ENCODE measurements at places on chromosomes 3 and 15.

DNA sequence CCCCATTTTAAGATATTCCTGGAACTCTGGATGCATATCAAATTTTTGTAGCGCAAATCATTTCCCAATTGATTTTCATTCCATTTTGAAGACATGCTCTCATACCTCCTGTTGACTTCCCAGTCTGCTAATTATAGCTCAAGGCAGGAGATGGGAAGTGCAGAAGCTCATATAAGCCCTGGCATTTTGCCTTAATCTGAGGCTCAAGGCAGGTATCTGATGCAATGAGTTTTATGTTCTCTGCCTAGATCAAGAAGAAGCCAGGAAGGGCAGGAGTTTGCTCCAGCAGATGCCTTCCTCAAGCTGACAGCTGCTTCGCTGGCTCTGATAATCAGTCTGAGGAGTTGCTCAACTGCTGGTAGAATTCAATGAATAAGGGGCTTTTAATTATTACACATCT lies 65.6 kb upstream of the NEDD4 start:
- no peak for DNase-seq

GRCh38 chr3:128127236-128127635 lies 3.6 kb upstream of the RUVBL1 start:
- no peak for DNase-seq

- no peak for DNase-seq
These were observed 29.6 kb downstream of the CX3CR1 start for GRCh38 chr3:39250116-39250747.

GRCh38 chr3:101847328-101847727 lies 2.0 kb upstream of the NFKBIZ start:
- DNase-seq: no peak

DNA sequence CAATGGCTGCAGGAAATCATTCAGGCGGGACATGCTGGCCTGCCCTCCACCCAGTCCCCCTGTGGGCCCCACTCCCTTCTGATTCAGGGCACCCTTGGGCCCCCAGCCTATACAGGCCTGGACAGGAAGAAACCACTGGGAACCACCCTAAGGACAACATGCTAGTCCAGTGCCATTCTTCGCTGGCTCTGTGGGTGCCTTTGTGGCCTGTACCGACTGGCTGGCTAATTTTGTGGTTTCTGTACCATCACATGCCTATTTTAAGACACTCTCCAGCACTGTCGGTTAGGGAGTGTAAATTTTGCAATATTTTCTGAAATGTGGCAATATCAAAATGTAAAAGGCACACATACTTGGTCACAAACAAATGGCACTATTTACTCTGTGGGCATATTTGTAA lies 61.4 kb upstream of the POLG start:
- DNase-seq: no peak

- DNase-seq: no peak
These were observed 485.4 kb downstream of the CNTN3 start for GRCh38 chr3:74129056-74129455.

DNA sequence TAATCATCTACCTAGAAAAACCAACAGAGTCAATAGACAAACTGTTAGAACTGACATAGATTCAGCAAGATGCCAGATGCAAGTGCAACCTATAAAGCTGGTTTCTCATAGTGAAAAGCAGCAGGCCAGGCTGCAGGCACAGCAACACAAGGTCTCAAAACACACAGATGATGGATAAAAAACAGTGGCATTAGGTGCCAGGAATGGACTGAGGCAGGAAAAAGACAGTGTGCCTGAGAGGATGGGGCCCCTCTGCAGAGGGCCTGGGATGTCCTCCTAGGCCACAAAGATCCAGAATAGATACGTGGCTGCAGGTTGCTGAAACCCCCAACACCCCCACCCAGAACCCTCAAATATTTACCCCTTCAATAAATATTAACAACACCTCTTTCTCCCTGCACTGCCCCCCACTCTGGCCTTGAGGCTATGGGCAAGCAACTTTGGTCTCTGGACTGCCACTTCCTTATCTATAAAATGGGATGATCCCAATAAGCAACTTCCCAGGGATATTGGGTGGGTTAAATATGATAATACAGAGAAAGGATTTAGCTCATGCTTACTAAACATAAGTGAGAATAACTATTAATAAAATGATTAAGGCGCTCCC lies 35.2 kb upstream of the FGD5 start:
- DNase-seq: no peak

DNA sequence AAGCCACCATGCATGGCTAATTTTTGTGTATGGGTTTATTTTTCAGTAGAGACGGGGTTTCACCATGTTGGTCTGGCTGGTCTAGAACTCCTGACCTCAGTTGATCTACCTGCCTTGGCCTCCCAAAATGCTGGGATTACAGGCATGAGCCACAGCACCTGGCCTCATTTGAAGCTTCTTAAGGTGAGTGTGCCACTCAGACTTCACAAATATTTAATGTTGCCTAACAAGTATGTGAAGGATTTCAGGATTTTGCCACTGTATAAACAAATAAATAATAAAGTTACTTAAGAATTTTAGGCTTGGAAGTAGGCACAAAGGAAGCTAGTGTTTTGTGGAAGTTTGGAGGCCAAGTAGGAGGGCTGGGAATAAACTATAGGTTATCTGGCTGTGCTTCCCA lies 73.5 kb downstream of the FGF12 start:
- no peak for DNase-seq

DNA sequence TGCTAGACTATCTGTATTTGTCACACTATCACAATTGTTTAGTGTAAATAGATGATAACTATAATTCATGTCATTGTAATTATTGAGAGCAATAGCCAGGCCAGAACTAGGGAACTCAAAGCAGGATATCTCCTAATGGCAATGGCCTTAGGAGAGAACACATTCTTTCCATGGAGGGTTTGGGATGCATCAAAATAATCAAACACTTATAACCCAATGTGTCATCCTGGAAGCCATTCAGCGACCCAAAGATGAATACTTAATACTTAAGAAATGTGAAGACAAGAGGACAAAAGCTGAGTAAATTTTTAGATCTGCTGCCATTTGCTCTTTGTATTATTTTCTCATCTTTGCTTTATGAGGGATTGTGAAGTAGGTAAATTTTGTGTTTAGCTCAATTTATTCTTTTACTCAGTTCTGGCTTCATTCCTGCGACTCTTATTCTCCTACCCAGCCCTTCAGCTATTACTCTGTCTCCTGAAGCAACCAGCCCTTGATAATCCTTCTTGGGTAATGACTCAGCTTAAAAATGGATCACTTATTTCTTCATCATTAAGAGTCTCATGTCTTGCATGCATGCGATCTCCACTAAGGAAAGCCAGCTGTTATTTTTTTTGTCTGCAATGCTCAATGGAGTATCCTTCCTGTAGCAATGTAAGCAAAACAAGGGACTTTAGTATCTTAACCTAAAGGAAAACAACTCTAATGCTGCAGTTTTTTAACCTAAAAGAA lies 2.0 kb downstream of the OR4F15 start:
- DNase-seq: no peak

- no peak for DNase-seq
These were observed 348.1 kb downstream of the LSAMP start for GRCh38 chr3:116097226-116097625.

DNA sequence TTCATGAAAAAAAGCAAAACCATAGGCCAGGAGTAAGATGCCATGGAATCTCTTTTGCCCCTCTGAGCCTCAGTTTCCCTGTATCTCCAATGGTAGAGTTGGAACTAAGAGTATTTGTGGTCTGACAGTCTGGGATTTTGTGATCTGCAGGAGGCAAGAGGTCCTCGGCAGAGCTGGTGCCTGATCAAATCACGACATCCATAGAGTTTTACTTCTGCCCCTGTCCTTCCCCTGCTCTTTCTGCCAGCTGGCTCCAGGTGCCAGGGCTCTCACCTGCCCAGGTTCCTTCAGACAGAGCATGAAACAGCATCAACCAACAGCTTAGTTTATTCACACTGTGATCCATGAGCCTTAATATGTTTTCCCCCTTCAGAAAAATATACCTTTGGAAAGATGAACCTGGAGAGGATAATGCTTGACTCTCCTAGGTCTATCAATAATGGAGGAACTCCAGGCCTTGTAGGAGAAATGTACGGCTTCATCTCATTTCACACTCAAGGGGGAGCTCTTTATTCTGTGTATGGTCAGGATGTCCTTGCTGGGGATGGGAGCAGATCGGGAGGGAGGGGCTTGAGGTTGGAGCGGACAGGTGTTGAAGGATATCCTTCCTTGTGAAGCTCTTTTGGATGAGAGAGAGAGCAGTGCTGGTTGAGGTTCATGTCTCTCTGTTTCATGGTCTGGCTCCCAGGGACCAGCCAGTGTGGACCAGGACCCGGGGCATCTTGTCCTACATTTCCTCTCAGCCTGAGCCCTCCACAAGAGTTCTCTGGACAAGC lies 309.9 kb downstream of the RPLP1 start:
- DNase-seq: no peak

GRCh38 chr3:173284301-173284700 lies 113.2 kb upstream of the NLGN1 start:
- no peak for DNase-seq

DNA sequence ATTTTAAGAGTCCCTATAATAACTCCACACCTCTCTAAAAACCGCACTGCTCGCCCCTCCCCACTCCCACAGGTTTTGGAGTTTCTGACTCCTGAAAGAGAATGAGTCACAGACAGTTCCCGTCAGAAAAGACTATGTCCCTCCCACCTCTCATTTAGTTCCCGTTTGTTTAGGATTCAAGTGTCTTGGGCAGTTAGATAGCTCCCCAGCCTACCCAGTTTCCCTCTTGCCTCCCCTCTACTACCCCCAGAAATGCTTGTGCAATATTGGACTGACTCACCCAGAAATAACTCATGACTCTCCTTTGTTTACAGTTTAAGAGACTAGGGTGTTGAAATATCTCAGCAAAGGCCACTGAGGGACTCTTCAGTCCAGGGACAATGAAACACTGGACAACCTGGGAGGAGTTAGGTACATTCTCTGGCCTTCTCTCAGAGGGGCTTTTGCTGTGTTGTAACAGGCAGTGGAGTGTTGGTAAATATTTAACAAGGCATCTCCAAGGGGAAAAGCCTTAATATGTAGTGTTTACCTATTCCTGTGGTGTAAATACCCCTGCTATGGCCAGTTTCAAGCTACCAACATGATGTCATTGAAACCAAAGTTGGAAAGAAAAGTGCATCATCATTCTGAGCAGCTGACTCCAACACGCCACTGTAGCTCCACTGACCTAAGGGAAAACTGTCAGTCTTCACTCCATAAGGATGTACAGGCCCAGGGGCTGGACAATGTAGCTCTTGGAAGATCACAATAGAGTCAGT lies 96.1 kb upstream of the CHD2 start:
- peak; percentile 53 for DNase-seq

DNA sequence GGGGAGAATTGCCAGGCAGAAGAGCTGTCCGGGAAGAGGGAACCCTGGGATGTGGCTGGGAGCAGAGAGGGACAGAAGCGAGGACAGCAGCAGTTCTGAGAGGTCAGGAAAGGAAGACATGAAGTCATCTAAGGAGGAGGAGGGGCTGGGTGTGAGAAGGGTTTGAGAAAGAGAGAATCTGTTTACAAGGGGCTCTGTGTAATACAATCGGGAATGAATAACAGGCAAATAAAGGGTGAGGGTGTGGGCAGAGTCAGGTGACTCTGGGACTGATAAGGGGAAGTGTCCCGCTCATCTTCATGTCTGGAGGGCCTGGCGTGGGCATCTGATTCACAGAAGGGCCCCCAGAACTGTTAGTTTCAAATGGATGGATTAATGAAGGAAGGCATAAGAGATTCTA lies 191.3 kb downstream of the XXYLT1 start:
- DNase-seq: no peak

- no peak for DNase-seq
These were observed 447.3 kb upstream of the ARHGEF26 start for GRCh38 chr3:153673853-153674252.

DNA sequence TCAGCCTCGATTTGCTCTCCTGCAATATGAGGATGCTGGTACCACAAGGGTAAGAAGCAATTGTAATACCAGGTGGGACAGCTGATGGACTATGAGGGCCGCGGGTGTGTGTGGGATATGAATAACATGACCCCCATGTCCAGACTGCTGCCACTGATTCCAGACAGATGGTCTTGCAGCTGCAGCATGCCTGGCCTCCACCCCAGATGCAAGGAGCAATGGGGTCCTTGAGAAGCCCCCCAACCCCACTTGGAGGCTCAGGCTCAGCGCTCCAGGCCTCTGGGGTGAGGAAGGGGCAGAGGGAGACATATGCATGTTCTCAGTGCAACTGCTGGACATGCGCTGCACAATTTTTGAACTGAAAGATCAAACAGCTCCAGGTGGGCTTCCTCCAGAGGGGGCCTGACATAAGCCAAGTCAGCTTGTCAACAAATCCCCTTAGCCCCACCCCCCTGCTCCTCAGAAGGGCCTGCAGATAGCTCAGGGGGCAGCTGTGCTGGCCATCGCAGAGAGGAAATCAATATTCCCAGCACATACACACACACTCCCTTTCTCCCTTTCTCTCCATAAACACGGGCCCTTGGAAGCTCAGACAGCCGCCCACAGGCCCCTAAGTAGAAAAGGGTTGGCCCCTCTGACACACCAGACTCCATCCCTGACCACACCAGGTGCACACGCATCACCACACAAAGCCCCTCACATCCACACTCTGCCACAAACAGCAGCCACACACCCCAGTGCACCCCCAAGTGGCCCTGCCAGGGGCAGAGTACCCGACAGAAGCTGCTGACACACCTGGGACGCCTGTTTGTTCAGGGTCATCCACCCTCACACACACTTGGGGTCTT lies 107.0 kb downstream of the IQSEC1 start:
- DNase-seq: no peak

DNA sequence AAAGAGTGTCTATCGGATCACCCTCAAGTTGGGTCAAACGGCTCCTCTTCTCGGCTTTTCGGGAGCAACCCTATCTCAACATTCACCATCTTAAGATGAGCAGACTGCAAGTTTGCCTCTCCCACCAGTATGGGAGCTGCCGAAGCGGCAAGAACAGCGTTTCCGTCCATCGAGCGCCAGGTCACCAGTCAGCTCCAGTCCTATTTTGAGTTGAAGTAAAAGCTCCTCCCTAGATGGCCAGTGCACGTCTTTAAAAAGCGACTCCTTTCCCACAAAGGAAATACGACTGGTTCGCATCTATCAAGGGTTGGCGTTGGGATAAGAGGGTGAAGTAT lies 369 bp upstream of the U2SURP start:
- DNase-seq: no peak

- no peak for DNase-seq
These were observed 122.7 kb downstream of the PLD1 start for GRCh38 chr3:171687581-171687980.

DNA sequence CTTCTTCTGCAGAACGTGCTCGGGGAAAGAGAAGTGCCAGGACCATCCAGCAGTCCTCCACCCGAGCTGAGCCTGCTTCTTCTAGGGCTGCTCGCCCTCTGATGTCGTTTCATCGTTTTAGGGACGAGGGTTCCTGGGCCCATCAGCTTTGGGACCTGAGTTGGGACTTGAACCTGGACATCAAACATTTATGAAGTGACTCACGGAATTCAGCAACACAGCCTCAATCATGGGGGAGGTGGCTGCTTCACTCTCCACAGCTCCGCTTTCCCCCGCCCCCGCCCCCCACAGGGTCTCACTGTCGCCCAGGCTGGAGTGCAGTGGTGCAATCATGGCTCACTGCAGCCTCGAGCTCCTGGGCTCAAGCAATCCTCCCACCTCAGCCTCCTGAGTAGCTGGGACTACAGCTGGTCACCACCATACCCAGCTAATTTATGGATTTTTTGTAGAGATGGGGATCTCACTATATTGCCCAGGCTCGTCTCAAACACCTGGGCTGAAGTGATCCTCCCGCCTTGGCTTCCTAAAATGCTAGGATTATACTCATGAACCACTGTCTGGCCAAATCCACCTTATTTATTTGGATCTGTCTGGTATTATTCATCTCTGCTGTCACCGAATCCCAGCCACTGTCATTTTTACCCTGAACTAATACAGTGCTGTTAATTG lies 725 bp upstream of the SCAMP2 start:
- DNase-seq: no peak

GRCh38 chr3:59751606-59752005 lies 701.8 kb upstream of the CFAP20DC start:
- DNase-seq: no peak

All from GOT3 (cell line).